ENCODE measurements at places on chromosomes 6 and 20.

DNA sequence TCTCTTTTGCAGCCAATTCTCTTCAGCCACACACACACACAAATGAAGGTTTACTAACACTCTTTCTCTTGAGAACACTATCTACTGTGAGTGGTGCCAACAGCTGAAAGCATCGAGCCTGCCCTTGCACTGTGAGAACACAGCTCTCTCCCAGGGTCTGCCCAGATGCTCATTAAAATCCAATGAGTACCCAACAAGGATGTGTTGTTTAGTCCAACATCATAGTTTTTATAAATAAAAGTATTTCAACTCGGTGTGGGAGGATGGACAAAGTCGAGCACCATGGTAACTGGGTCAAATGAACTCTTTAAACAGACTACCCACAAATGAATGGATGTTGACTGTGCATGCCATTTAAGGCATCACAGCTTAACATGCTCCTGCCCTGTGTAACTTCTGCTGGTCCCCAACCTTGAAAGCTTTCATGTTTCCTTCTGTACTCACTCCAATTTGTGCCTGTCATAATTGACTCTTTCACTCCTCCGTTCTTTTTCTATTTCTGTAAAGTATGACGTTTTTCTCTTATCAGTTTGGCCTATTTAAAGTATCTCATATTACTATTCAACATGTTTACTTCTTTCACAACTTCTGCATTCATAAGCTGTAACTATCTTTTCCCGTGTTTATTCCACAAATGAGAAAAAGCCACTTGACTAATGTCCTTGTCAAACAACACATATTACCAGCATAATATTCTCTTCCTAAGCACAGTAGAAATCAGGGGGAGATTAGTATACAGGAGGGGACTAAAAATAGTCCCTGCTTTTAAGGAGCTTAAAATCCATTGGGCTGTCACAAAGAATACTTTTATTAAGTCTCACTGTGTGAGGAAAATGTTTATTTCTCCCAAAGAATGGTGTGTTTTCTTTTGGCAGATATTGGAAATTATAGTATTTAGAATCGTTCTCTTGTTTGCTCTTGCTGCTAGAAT is 215.4 kb downstream of the RFPL4B start:
- no peak for DNase-seq

DNA sequence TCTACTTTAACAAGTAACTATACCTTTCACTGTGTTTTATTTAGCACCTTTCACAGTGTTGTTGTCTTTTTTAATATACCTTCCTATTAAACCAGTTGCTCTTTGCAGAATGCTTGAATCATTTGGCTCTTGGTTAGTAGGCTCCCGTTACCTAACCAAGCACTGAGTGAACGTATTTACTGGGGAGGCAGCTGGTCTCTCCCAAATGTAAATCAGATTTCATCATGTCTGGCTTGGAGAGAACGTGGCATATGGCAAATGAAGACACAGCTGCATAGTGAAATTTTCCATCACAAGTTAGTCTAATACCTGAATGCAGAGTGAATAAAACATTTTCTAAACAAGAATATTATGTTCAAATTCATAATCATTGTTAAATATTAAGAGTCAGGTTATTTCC is 12.4 kb downstream of the HTR1E start:
- DNase-seq: no peak

GRCh38 chr6:71153755-71154325 is 134.8 kb upstream of the OGFRL1 start:
- no peak for DNase-seq

DNA sequence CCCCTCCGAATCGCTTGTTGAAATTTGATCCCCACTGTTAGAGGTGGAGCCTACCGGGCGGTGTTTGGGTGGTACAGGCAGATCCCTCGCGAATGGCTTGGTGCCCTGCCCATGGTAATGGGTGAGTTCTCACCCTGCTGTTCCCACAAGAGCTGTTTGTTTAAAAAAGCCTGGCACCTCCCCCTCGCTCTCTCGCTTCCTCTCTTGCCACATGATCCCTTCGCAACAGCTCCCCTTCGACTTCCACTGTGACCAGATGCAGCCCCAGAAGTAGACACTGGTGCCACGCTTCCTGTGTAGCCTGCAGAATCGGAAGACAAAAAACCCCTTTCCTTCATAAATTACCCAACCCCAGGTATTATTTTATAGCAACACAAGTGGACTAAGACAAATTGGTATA is 292.2 kb upstream of the QKI start:
- no peak for DNase-seq

GRCh38 chr6:168838037-168838399 is 397.0 kb downstream of the SMOC2 start:
- DNase-seq: no peak

GRCh38 chr6:38578075-38578474 is 61.7 kb downstream of the BTBD9 start:
- DNase-seq: no peak
